ENCODE measurements at places on chromosomes 11 and 22.
A peak's percentile ranks its signal among the peaks of the same experiment; 100 is the strongest.

- no peak for DNase-seq
These were observed 47.6 kb upstream of the PARVA start for GRCh38 chr11:12329797-12330196.

GRCh38 chr11:65384301-65384889 is 1.9 kb upstream of the SLC25A45 start:
- peak; percentile 37 for DNase-seq

- DNase-seq, result no peak
These were observed 35.5 kb upstream of the CD82 start for GRCh38 chr11:44529895-44530412.

DNA sequence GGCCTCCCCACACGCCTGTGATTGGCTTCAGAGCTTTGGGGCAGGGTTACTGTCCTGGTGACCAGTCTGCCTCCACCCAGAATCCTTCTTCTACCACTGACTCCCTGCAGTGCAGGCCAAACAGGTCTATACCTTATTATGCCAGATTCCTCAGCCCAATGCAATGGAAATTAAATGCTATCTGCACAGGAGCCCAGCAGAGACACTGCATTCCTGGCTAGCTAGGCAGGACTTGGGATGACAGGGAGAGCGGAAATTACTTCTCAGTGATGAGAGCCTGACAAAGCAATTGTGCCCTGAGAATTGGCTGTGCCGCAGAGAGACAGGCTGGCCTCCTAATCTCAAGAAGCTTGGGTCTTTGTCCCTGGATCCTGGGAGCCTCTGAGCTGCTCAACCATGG is 143.8 kb upstream of the NCAM1 start:
- DNase-seq, result no peak

GRCh38 chr11:57775491-57775890 is 13.9 kb downstream of the CTNND1 start:
- DNase-seq, result no peak

DNA sequence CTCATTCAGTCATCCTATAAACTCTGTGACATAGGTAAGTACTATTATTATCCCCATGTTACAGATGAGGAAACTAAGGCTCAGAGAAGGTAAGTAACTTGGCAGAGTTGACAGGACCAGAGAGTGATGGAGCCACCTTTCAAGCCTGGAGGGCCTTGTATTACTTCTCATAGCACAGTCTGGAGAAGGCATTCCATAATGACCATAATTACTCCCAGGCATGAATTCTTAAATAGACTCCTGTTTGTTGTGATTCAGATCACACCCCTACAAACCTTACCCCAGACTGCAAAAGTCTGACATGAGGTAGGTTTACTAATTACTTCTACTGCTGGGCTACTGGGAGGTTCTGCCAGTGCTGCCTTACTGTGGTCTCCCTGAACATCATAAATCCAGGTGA is 77.0 kb downstream of the CD44 start:
- DNase-seq, result no peak

DNA sequence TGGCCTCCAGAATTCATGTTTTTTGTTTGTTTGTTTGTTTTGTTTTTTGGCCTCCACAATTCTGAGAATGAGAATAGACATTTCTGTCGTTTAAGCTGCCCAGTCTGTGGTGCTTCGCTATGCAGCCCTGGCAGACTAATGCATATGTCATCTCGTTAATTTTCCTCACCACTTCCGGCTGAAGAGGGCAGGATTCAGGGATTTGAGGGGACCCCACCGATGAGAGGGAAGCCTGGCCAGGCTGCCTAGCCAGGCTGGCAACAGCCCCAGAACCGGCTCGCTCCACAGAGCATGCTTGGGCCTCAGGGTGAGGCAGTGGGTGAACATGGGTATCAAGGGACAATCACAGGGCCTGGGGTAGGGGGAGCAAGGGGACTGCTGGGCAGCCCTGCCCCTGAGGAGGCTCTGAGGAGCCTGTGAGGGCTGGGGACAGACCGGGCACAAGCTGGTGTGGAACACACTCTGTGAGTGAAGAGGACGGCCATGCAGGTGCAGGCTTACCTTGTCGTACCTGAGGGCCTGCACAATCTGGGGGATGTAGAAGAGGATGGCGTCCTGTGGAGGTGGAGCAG is 47.8 kb upstream of the SERPIND1 start:
- DNase-seq, result no peak

DNA sequence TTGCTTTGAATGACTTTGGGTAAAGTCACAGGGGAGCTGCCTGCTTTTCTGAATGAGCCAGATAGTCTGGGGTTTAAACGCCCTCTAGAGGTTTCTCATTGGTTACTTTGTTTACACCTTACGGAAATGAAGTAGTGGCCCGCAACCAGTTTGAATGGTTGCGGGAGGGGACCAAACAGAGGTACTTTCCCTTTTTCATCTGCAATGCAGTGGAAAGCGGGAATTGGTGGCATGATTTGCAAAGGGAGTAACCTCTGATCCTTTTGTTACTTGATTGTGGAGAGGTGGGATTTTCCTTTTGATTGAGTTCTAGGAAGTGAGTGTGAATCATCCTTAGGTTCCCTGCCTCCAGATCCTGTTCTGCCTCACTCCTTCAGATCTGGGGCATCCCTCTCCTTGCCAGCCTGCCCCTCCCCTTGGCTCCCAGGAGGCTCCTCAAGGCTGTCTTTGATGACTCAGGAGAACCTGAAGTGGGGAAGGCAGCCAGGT is 15.9 kb upstream of the GLYATL1 start:
- no peak for DNase-seq

GRCh38 chr11:61690706-61691379 is 10.7 kb downstream of the DAGLA start:
- no peak for DNase-seq

DNA sequence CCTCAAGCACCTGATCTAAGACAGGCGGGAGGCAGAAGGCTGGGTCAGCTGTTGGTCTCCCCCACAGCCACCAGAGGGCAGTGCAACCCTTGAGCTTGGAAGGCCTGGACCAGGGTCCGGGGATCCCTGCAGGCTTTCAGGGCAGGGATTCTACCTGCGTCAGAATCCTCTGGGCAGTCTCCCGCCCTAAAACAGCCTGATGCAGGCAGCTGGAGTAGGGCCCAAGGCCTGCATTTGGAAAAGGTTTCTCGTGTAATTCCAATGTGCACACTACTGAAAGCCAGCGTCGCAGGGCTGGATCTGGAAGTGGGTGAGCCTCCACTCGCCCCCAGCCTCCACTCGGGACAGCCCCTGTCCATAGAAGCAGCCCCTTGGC is 31.8 kb downstream of the BID start:
- peak; percentile 62 for DNase-seq

DNA sequence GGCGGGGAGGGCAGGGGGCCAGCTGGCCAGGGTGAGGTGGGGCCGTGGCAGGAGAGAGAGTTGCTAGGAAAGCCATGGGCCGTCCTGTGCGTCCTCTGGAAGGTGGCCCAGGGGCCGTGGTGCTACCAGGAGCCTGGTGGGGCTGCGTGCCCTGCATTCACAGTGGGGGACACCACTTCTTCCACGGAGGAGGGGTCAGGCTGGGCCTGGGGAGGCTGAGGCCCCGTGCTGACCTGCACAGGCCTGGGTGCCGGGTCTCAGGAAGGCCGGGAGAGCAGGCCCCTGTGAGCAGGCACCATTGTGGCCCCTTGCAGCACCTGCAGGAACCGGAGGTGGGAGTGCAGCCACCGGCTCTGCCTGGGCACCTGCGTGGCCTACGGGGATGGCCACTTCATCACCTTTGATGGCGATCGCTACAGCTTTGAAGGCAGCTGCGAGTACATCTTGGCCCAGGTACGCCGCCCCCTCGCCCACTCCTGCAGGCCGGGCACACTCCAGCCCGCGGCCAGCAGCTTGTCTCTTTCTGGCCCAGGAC is 12.0 kb downstream of the MUC5B start:
- DNase-seq, result no peak

DNA sequence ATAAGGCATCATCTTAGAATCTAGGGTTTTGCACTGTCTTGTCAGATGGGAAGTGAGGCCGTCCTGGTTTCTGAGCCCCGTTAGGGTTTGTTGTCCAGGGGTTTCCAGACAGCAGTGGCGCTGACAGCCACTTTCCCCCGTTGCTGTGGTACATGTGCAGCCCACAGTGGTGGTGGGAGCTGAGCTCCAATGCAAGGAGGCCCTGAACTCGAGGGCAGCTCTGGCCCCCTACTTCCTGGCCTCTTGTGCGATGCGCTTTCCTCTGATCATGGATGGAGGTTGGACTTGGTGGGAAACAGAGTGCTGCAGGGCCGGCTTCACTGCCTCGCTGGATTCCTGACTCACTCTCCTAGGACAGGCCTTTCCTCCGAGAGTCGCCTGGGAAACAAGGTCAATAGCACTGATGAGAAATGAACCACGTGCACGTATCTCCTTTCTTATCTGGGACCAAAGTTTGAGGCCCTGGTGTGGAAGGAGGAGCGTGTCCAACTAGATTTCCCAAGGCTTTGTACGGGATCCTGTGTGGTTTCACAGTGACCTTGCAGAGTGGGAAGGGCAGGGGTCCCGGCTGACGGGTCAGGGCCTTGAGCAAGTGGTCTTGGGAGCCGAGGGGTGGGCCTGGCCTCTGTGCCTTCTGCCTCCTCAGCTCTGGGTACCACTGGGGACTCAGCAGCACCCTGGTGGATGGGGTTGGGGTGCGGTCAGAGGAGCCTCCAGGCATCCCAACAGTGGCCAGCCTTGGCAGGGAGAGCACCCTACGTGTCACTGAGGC is 3.7 kb downstream of the PHRF1 start:
- DNase-seq, result no peak

DNA sequence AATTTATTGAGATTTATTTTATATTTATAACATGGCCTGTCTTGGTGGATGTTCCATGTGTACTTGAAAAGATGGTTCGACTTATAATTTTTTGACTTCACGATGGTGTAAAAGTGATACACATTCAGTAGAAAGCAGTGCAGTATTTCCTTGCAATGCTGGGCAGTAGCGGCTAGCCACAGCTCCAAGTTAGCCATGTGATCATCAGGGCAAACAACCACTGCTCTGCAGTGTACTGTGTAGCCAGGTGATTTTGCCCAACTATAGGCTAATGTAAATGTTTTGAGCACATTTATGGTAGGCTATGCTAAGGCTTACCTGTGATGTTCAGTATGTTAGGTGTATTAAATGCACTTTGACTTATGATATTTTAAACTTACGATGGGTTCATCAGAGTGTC is 52.4 kb downstream of the PDHX start:
- DNase-seq, result no peak

DNA sequence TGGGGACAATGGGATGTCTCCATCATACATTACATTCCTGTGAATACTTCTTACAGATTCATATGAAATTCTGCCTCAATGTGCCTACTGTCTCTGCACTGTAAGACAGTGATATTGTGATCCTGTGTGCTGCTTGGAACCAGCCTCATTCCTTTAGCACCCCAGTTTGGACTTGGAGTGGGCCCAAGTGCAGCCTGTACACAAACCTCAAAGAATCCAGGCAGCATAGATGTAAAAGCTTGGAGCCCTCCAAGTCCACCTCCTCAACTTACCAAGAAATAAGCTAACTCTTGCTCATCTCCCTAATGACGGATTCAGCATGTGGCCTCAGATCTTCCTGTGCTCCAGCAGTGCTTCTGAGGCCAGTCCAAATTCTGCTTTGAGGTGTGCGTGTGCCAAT is 24.4 kb downstream of the GRAP2 start:
- DNase-seq, result no peak

- DNase-seq, result no peak
These were observed 62.5 kb downstream of the TCF20 start for GRCh38 chr22:42207918-42208317.

DNA sequence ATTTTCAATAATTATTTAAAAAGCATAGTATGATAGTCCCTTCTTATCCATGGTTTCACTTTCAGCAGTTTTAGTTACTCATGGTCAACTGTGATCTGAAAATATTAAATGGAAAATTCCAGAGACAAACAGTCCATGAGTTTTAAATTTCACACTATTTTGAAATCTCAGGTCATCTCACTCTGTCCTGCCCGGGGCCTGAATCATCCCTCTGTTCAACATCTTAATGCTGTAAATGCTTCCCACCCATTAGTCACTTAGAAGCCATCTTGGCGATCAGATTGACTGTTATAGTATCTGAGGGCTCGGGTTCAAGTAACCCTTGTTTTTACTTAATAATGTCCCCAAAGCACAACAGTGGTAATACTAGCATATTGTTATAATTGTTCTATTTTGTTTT is 1509.3 kb downstream of the FAM181B start:
- no peak for DNase-seq

DNA sequence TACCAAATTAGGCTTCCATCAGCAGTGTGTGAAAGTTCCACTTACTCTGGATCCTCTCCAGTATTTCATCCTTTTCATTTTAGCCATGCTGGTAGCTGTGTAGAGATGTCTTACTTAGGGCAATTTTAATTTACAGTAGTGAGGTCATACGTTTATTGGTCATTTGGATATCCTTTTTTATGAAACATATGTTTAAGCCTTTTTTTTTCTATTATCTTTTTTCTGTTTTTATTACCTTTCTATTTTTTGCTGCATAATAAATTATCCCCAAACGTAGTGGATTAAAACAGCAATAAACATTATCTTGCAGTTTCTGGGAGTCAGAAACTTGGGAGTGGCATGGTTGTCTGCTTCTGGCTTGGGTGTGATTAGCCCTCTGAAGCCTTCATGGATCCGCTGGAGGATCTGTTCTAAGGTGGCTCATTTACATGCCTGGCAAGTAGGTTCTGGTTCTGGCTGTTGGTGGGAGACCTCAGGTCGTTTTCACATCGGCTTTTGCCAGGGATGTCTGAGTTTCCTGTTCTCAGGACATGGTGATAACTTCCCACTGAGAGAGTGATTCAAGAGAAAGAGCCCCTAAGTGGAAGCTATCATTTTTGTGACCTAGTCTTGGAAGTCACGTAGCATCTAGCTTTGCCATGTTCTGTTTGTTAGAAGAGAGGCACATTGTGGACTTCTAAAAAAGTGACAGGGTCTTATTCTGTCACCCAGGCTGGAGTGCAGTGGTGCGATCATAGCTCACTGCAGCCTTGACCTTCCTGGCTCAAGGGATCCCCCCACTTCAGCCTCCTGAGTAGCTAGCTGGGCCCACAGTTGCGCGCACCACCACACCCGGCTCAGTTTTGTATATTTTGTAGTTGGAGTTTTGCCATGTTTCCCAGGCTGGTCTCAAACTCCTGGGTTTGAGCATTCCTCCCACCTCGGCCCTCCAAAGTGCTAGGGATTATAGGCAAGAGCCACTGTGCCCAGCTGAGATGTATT is 38.6 kb downstream of the PPP6R3 start:
- no peak for DNase-seq

Data from CD4-positive, alpha-beta T cell treated with Interleukin-6 at 100 ng/mL for 8 hours (primary cell).